ENCODE measurements at places on chromosomes 3 and 15. TPM values are rescaled to one million over a fixed set of nuclear protein-coding genes. Genes with fewer than 3 reads are reported as not detected.

DNA sequence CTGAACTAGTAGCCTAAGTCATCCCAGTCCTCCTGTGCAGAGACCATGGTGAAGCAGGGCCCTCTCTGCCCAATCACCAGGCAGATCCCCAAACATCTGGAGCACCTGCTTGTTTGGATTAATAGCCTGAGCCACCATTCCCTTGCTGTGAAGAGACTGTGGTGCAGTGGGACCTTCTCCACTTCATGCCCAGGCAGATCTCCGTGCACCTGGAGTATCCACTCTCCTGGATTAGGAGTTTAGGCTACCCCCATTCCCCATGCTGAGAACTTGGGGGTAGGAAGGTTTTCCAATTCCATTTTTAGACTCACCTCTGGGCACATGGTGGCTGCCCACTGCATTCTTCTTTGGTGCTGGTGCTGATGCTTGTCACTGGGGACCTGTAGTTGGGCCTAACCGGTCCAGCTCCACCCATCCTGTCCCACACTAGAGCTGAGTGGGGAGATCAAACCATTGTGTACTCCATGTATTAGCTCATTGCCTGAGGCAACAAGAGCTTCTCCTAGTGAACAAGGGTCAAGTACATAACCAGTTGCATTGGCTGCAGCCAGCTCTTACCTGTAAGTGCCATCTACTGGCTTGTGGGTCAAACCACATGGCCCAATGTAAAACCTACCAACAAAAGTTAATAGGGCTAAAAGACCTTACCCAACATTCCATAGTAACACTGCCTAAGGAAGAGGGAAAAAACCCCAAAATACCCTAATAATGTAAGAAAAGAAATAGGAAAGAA is 382.5 kb upstream of the CBLB start:
- DNase-seq = no peak

- DNase-seq = peak; percentile 27
These were observed 88.9 kb downstream of the PTPRG start for GRCh38 chr3:61650276-61650675.

DNA sequence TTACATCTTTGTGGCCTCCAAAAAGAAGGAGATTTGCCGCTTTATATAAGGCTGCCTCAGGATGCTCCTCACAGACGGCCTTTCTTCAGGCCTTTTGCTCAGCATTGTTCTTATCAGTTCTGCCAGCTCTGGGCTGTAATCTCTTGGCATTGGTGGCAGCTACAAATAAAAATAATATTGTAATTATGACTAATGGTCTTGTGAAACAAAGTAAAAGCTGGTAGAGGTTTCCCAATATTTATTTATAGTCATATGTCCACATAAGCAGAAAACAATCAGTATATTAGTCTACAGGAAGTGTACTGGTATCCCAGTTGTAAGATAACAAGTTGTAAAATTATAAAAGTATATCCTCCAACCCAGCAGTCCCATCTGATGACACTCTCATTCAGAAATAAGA is 7.3 kb downstream of the NEK4 start:
- DNase-seq = peak; percentile 66

- DNase-seq = no peak
These were observed 461.3 kb downstream of the AGBL1 start for GRCh38 chr15:86540840-86541467.

GRCh38 chr3:126394179-126394976 is at the start of gene CFAP100:
TSS of gene CFAP100 (plus strand) at chr3:126394909. CDS start at chr3:126396001, 1,092 bp downstream.
- DNase-seq = peak; percentile 52

- DNase-seq = peak; percentile 39
These were observed 62.2 kb downstream of the AAGAB start for GRCh38 chr15:67192185-67192820.

TPM1 gene
- total RNA-seq = 334 TPM

GRCh38 chr3:192825216-192825615 is 92.4 kb downstream of the MB21D2 start:
- DNase-seq = peak; percentile 42

DNA sequence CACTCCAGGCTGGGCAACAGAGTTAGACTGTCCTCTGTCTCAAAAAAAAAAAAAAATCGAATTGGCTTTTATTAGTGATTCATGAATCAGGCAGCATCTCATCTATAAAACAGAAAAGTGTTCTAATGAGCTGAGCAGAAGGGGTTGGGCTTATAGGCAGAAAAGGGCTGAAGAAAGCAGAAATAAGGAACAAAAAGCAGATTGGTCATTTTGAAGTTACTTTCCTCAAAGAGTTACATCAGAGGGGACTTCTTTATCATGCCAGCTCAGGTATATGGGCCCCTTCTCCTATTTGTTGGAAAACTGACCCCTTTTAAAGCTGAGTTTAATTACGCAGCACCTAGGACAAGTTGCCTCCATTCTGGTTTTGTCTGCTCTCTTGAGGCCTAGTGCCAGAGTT is 722 bp upstream of the POGLUT1 start:
- no peak for DNase-seq

DNA sequence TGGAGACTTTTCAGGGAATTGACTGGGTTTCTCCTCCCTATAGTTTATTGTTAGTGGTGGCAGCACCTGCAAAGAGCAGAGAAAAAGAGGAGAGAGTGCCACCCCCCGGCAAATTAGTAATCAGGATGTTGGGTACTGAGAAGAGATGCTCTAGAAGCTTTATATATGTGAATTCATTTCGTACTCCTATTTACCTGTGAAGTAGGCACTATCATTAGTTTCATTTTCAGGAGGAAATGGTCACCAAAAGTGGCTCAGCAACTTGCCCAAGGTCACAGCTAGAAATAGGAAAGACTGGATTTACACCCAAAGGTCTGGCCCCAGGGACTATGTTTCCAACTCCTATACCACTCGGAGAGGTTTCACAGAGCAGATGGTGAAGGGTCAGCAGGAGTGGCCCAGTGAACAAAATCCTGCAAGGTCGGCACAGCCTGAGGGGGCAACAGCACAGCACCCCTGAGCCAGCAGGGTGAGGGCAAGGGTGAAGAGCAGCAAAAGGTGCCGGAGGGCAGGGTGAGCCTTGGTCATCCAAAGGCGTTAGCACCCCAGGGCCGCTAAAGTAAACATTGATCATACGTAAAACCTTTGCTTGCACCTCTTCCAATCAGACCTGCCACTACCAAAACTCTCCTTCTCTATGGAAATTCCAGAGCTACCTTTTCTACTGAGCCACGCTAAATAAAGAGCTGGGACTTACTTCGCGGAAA is 23.6 kb downstream of the VGLL4 start:
- no peak for DNase-seq

DNA sequence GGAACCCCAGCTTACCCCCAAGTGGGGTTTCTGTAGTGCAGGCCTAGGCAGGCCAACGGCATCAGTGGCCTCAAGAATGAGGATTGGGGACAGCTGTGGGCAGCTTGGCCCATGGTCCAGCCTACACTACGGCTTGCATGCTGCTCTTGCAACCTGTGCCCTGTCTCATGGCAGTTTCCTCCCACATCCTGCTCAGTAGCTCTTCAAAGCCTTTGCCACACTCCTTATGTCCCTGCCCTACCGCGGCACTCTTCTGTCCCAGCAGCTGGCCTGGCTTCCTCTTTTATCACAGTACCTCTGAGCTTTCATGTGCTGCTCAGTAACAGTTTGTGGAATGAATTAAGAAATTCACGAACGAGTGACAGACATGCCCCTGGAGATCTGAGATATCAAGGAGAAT is 431.0 kb downstream of the EPHB1 start:
- no peak for DNase-seq

- no peak for DNase-seq
These were observed 7.3 kb upstream of the CACNA1D start for GRCh38 chr3:53486961-53487654.

IQCH gene
- 1.4 TPM for total RNA-seq

TMCO5A gene
- total RNA-seq = not detected

WNT7A gene
- under 0.01 TPM for total RNA-seq

- DNase-seq = no peak
These were observed 162.8 kb downstream of the PTPRG start for GRCh38 chr3:61724183-61724582.

DNA sequence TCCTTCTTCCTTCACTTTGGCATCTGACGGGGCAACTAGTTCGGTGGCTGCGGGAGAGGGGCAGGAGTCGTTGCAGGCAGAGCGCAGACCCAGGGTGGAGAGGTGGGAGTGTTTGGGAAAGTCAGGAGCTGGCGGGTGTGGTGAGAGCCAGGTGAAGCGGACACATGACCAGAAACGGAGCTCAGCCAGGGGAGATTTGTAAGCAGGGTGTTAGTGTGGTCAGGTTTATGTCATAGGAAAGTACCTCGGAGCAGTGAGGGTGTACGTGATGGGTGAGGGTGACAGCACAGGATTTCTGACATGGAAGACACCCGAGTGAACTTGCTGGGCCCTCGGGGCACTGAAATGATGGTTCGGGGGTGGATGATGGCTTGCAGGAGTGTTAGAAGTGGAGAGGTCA is 247.4 kb upstream of the TPM1 start:
- DNase-seq = no peak

OGG1 gene
- total RNA-seq = 16.6 TPM

ERC2 gene
- 0.79 TPM for total RNA-seq

ITGB5 gene
- 107 TPM for total RNA-seq

- DNase-seq = no peak
These were observed 15.8 kb downstream of the FAM227B start for GRCh38 chr15:49604625-49605409.

DNA sequence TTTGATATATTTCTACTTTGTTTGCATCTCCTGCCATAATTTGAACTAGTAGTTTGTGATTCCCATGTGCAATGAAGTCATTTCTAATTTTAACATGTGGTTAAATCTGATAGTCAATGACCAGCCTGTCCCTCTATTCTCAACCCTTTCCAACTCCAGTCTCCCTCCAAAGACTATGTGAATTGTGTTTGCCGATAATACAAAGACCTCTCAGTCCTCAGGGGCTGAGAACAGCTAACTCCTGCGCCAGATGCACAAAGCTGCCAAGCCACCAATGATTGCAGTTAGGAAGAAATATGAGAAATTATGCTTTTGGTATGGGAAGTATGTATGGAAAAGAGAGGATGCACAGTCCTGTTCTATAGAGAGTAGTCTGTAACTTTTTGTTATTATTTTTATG is 54.0 kb downstream of the KCNH8 start:
- DNase-seq = no peak
